ENCODE measurements at places on chromosomes 3 and 15.

DNA sequence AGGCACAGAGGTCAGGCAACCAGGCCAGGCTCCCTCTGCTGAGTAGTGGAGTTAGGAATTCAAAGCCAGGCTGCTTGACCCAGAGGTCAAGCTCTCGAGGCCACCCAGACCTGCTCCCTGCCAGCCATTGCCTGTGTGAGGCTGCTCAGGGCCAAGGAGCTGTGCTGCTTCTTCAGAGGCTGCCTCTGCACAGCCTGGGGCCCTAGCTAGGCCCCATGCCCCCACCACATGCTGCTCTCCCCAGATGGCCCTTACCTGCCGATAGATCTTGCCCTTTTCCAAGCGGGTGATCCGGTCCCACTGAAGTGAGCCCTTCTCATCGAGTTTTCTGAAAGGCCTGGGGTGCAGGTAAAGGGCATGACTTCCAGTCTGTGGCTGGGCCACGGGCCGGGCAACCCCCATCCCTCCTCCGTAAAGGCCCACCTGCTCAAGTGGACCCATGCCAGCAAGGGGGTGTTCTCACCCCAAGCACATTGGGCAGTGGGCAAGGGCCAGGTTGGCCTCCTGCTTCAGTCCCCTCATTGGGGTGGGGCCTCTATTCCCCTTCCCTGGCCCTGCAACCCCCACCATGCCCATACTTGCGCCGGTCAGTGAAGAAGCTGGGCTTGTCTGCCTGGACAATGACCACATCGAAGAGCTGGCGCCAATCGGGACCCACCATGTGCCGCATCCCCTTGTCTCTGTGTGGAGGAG, 6.5 kb downstream of the NT5DC2 start:
- no peak for DNase-seq

GRCh38 chr3:105067361-105067760, 299.3 kb upstream of the ALCAM start:
- no peak for DNase-seq

DNA sequence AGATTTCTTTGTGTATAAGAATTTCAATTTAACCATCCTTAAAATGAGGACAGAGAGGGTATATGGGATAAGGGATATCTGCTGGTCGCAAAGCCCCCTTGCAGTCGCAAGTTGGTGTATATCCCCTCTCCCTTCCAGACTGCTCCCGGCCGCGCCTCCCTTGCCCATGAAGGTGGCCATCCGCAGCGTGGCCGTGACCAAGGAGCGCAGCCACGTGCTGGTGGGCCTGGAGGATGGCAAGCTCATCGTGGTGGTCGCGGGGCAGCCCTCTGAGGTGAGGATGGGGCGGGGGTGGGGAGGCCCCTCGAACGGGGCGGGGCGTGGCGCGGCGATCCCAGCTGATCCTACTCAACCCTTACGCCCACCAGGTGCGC, 29.4 kb downstream of the NBEAL2 start:
- DNase-seq = no peak

- DNase-seq = no peak
Measured at GRCh38 chr3:150602426-150603152, 532 bp upstream of the SELENOT start.

GRCh38 chr3:194322678-194323211, 28.4 kb downstream of the CPN2 start:
- no peak for DNase-seq

DNA sequence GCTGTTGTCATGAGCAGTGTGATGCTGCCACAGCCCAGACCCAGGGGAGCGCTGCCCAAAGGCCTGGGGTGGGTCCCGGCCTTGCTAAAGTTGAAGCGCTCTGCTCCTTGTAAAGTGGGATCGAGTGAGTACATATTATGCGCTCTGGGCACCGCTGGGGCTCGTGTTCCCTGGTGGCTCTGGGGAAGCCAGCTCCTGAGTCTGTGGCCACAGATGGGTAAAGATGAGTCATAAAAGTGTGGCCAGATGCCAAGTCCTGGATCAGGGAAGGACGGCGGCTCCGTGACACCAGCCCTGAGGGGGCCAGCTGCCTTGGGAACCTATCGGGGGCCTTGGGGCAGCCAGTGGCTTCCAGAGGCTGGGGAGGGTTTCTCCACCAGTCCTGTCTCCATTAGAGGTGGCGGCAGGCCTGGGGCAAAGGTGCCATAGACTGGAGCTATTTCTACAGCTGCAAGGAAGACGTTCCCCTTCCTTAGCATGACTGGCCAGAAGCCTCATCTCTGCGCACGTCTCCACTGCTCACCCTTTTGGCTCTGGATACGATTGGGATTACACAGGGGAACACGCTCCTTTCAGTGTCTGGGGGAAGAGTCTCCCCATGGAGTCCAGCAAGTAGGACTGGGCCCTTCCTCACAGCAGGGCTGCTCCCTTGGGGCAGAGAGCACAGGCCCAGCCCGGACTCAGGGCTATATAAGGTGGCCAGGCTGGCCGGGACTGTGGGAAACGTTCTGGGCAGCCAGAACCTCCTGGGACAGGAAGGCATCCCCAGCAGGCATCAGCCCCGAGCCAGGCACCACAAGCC, 1.2 kb upstream of the ITIH4 start:
- DNase-seq = peak; percentile 82

DNA sequence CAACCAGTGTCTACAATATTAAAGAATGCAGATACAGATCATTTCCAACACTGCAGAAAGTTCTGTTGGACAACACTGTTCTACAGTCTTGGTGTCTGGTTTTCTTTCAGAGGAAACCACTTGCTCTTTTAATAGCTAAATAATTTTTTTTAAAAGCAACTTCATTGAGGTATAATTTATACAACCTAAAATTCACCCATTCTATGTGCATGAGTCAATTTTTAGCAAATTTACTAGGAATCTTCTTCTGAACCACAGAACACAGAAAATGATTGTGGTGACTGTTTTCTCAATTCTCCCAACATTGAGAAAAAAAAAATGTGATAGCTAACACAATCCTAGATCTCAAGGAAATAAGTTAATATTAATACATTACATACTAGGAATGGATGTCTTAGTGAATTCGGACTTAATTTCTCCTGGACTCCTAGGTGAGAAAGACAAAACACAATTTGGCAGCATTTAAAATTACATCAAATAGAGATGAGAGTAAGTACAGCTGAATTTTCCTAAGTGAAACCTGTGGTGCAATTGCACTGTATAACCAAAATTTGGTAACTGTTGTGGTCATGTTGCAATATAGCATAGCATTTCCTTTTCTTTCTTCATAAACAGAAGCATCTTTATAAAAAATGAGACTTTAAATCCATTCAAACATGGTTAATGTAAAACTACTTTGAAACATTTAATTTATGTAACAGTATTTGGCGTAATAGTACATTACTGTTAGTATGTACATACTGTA, 15.3 kb upstream of the PLCL2 start:
- DNase-seq = no peak

- peak; percentile 74 for DNase-seq
Measured at GRCh38 chr3:98977520-98977919, 76.0 kb upstream of the DCBLD2 start.

DNA sequence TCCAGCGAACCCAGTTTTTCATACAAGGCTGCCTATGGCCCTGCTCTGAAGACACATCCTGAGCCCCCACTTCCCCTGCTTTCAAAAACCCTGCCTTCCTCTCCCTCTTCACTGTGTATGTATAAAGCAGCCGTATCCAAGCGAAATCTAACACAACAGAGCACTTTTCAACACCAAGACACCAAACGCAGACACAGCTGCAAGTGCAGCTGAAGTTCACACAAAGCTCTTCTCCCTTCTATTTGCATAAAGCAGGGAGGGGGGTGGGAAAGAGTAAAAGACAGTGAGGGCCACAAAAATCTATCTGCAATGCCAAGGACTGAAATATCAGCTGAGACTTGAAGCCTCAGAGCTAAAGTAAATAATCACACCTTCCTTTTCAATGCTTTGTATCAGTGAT, 35.1 kb upstream of the CSPG5 start:
- DNase-seq = no peak

DNA sequence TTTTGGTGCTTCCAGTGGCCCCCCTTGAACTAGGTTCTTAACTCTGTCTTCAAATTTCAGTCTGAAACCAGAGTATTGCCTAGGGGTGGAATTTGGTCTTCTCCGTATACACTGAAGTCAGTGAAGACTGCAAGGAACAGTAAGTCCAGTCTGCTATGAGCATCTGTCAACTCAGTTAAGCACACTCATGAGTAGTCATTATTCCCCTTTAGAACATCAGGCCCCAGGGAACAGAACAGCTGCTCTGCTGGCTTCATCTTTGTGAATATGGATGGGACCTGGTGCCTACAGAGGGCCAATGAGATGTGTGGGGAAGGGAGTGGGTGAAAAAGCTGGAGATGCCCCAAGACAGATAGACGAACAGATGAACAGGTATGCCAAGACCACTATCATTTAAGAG, 85.2 kb upstream of the PRR23C start:
- DNase-seq = no peak

- DNase-seq = no peak
Measured at GRCh38 chr15:101694261-101694660, 30.0 kb downstream of the TARS3 start.

GRCh38 chr15:79432345-79433275, 474 bp downstream of the MINAR1 start:
- no peak for DNase-seq

- DNase-seq = no peak
Measured at GRCh38 chr3:13655061-13655913, 106.4 kb downstream of the FBLN2 start.

- DNase-seq = no peak
Measured at GRCh38 chr15:55710286-55710685, 32.7 kb downstream of the PRTG start.

GRCh38 chr3:123540285-123540684, 44.6 kb downstream of the HACD2 start:
- DNase-seq = no peak

- no peak for DNase-seq
Measured at GRCh38 chr3:37891227-37891626, 29.5 kb downstream of the CTDSPL start.

- DNase-seq = no peak
Measured at GRCh38 chr15:25883463-25884259, 20.5 kb upstream of the ATP10A start.
